ENCODE measurements at places on chromosomes 12 and 14. TPM values are rescaled to one million over a fixed set of nuclear protein-coding genes. Genes with fewer than 3 reads are reported as not detected.

GRCh38 chr14:95869776-95870175 lies 6.9 kb upstream of the TUNAR start:
- DNase-seq: no peak

DPPA3 gene
- total RNA-seq: not detected

DNA sequence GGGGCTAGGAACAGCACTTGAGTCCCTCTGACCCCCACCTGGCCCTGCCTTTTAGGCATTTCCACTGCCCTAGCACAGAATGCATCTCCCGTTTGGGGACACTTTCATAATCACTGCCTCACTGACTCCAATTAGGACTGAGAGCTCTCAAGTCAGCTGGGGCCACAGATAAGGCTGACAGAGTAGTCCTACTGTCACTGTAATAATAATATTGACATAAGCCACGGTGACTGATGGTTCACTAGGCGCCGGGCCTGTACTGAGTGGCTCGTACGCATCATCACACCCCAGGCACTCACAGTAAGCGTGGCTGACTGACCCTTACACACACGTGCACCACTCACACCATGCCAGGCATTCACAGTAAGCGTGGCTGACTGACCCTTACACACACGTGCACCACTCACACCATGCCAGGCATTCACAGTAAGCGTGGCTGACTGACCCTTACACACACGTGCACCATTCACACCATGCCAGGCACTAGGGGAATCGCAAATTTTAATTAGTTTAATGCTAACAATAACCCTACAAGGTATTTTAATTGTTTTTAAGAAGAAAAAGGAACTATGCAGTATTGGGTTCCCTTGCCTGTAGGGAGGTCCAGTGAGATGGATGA lies 87.7 kb downstream of the CHGA start:
- DNase-seq: no peak

RD3L gene
- total RNA-seq: not detected

- DNase-seq: no peak
Observed at GRCh38 chr12:65826353-65827171, 2.3 kb downstream of the HMGA2 start.

DNA sequence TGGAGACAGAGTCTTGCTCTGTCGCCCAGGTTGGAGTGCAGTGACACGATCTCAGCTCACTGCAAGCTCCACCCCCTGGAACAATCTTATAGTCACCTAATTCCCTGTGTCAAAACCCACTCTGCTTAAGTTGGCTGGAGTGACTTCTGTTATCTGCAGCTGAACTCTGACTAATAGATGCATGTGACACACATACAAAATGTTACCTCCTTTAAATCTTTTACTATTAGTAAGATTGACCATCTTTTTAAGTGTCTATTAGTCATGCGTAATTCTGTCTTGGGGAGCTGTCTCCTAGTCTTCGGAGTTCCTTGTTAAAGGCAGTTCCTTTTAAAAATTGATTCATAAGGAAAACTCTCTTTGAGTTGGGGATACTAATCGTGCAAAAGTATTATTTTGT lies 7.4 kb downstream of the IFI27L1 start:
- no peak for DNase-seq

DNA sequence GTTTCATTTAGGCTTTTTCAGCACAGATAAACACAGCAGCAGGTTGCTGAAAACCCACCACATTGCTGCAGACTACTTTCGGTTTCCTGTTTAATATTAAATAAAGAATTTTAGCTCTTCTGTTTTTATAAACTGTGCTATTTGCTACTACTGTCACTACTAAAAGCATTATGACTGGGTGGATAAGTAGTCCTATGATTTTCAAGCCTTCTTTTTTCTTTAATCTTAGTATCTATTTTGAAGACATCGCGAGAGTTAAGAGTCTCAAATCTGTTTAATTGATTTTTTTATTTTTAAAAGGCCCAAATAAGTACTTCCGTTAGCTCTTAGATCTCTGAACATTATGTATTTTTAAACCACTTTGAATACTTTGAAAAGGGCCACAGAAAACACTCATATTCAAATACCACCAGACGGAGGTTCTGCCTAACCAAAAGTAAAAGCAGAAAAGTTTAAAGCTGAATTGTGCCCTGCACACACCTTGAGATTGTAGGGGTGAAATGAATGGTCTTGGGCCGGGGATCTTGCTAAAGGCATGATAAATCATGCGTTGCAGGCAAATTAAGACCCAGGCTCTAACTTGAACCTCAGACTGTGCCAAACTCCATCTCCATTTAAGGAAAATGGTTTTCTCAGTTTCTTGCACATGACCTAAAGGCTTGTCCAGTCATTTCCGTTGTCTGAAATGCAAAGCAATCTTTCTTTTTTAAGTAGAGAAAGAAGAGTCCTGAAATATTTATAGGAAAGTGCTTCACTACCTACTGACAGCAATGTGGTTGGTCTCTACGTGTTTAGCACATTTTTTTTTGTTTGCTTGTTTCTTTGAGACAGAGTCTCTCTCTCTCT lies 13.6 kb upstream of the FOXN3 start:
- DNase-seq: no peak

DNA sequence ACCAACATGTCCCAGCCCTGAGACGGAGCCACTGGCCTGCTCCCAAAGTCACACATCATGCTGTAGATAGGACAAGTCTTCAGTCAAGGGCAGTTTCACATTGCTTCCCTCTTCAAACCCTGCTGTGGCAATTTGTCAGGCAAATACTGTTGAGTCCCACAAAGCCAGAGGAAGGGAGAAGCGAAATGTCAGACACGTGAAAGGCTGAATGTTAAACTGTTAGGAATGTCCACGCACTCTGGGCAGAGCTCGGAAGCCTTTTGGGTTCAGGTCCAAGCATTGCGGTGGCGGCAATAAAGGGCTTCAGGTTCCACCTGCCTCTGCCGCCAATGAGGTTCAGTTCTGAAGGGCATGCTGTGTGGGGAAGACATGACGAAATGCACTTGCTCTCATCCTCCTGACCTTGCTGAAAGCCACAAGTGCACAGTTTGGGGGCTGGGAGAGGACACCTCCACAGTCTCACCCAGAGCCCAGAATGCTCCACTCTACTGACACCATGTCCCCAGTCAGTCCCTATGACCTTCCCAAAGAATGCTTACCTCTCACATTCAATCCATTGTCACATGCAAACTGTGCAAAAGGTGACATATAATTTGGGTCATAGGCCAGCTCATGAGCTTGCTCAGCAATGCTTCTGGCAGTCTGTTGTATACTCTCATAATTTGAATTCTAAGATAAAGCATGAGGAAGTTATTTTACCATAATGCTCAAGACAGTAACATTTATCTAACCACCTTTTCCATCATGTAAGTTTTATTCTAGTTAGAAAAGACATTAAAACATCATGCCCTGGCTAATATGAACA lies 35.7 kb downstream of the RAD9B start:
- DNase-seq: no peak

GRCh38 chr14:101500681-101501080 lies 60.6 kb upstream of the DIO3 start:
- DNase-seq: no peak

- no peak for DNase-seq
Observed at GRCh38 chr12:107477947-107478610, 207.5 kb upstream of the PWP1 start.

KRT75 gene
- not detected for total RNA-seq

GRCh38 chr12:69779928-69780327 lies 41.3 kb downstream of the RAB3IP start:
- no peak for DNase-seq

PAWR gene
- total RNA-seq: 5.7 TPM
